Activated naive CD4-positive, alpha-beta T cell (primary cell): ENCODE measurements at places on chromosomes 11 and 22.

DNA sequence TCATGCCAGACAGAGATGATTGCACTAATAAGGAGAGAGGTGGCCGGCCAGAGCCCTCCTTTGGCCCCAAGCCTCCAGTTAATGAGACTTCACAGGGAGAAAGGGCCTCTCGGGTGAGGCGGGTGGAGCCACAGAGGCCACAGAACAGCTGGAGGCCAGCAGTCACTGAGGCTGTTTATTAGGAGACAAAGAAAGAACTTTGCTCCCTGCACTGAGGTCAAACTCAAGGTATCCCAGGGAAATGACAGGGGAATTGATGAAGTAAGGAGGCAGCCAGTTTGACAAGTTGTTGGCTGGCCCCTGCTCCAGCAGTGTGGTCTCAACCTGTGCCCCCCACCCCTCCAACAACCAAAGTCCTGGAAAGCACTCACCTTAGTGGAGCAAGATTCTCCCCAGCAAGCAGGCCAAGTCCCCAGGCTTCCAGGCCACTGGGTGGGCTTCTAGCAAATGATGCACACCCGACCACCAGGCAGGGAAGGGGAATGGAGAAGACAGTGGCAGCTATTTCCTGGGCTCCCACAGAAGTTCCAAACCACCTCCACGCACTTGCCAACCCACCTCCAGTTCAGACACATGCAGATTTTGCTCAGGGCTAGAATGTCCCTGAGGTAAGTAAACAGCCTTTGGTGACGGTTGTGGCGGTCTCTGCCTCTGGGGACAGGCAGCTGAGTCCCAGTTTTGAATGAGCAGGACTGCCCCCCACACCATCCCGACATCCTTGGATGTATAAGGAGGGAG, 53.2 kb downstream of the RPUSD4 start:
- DNase-seq = no peak

DNA sequence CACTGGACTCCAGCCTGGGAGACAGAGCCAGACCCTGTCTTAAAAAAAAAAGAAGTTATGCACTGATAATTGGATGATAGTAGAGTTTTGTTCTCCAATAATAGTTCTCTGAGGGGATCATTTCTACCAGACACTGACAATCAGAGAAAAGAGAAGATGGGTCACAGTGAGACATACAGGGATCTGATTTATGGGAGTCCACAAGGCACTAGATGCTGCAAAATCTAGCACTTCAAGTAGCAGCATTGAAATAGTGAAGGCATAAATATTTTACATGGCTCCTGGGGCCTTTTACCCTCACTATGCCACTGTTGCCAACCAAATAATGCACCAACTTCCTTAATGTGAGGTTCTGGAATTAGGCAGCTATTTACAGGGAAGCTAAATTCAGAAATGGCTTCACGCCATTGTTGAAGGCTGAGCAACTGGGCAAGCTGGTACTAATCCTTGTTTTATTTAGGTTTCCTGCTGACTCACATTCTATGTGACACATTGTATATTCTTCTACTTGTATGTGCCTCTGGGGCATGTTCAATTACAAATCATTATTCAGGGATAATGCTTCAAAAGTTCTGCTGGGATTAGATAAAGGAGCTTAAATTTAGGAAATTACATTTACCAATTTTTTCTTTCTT, 38.2 kb upstream of the ABTB2 start:
- DNase-seq = no peak

- DNase-seq = peak; percentile 49
These were observed at the start of gene TRIM22 for GRCh38 chr11:5689551-5689983. Gene TRIM22, plus strand, starts transcription at chr11:5689790. Its CDS starts 6,443 bp downstream, at chr11:5696233.

- peak; percentile 25 for DNase-seq
These were observed at the start of gene SLC35F2 for GRCh38 chr11:107858217-107859070. Gene SLC35F2, minus strand, starts transcription at chr11:107858787. Its CDS starts 20 bp downstream, at chr11:107858767.

DNA sequence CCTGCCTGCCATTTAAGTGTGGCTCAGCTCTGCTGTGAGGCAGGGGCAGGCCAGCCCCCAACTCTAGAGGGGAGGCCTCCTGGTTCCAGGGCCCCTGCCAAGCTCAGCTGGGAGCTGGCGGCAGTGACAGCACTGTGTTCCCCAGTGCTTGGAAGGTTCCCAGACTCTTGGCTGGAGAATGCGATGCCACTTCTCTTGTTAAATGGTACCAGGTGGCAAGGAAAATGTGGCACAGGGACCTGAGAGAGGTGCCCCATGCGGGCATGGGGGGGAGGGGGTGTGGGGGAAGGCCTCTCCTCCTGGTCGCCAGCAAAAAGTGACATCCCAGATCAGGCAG, 8.4 kb upstream of the TNFRSF13C start:
- DNase-seq = no peak

DNA sequence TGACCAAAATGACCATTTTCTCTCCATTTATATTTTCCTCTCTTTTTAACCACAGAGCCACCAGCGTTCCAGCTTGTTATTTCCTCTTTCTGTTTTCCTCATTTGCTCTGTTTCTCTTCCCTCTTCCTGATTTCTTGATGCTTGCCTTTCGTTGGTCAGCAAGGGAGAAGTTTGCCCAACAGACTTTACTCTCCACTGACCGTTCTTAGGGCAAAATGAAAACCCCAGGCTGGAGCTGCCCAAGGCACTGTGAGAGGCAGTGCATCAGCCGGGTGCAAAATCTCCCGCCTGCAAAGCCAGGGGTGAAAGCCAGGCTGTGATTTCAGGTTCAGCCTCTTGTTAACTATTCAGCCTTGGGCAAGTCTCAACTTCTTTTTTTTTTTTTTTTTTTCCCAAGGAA, 26.1 kb upstream of the APLP2 start:
- no peak for DNase-seq

DNA sequence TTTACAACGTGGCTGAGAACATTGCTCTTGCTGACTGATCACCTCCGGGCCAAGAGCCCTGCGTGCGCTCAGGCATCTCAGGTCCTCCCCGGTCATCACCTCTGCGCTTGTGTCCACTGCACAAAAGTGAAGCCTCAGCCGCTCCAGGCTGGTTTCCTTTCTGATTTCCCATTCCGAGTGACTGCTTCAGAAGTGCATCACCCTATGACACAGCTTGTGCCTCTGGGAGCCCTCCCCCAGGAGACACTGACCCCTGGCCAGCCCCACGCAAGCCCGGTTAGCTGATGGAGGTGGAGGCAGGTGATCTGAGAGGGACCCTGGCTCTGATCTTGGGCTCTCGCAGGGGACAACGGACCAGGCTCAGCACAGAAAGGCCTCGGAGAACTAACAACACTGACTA, 38.3 kb upstream of the GNB1L start:
- DNase-seq = no peak

GRCh38 chr11:73493956-73494598, 103.8 kb downstream of the FAM168A start:
- DNase-seq = no peak

- DNase-seq = no peak
These were observed 2.5 kb downstream of the CHST1 start for GRCh38 chr11:45662665-45663485.

- DNase-seq = no peak
These were observed 213.8 kb downstream of the DSCAML1 start for GRCh38 chr11:117583063-117583801.

- no peak for DNase-seq
These were observed 537.1 kb downstream of the INSC start for GRCh38 chr11:15651816-15652215.
